ENCODE measurements at places on chromosomes 1 and 21.

- no peak for DNase-seq
Observed at GRCh38 chr1:81664341-81664740, 136.4 kb upstream of the ADGRL2 start.

DNA sequence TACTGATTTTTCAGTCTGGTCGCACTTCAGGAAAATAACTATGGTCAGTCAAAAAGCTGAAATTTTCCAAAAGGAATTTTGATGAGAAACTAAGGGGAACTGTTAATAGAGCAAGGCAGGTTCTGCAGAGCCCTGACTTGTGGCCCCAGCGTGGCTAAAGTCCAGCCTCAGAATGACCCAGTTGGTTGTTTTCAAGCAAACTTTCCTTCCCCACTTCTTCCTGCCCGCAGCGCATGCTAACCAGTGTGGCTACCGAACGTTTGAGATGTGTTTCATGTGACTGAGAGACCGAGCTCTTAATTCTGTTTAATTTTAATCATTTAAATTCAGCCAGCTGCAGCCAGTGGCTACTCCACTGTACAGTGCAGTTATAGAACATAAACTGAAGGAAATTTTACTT lies 6.2 kb upstream of the IL10RB start:
- DNase-seq, result no peak

- peak; percentile 53 for DNase-seq
Observed at GRCh38 chr1:161119092-161119903, 1.4 kb downstream of the NIT1 start.

DNA sequence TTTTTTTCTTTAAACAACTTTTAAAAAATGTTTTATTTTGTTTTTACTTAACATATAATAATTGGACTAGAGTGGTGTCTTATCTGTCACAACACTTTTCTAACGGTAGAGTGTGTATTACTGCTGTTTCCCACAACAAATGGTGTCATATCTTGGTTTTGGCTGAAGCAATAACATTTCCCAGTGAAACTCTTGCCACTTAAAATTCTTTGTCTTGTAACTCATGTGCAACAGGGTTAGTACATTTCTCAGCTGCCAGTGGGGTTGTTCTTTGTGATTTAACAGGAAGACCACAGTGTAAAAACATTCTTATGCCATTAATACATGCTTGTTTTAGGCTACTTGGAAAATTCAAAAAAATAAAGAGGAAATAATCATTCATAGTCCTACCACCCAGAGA lies 43.5 kb downstream of the ALPL start:
- DNase-seq, result no peak

DNA sequence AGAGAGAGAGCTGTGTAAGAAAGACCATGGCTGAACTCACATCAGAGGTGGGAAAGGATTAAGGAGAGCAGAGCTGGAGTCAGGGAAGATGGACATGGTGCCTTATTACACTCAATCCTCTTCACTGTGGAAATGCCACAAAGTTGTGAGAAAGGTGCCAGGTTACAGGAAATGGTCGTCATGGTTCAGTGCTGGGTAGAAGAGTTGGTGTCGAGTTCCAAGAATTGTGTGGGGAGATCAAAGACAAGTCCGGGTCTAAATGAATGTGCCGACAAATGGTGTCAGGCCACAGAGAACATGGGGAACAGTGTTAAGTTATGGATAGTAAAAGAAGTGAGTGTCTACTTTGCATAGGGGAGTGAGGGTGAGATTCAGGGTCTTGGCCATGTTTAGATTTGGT lies 40.9 kb downstream of the LAMC2 start:
- DNase-seq, result no peak

GRCh38 chr1:93770640-93771039 lies 89.0 kb upstream of the BCAR3 start:
- DNase-seq, result no peak

GRCh38 chr1:32924881-32925344 lies 23.7 kb upstream of the TMEM54 start:
- no peak for DNase-seq

GRCh38 chr1:53334781-53335180 lies 6.9 kb upstream of the LRP8 start:
- no peak for DNase-seq

- DNase-seq, result no peak
Observed at GRCh38 chr1:181033799-181034451, at the start of gene MR1. MR1 (plus strand) TSS chr1:181033983; CDS start chr1:181034008, 25 bp downstream.

- DNase-seq, result no peak
Observed at GRCh38 chr1:223298701-223299100, 65.3 kb downstream of the SUSD4 start.

- DNase-seq, result no peak
Observed at GRCh38 chr1:151372058-151372934, at the start of gene SELENBP1. SELENBP1 (minus strand) TSS chr1:151372705; CDS start chr1:151372641, 64 bp downstream.

GRCh38 chr1:23978805-23979204 lies 1.3 kb downstream of the SRSF10 start:
- DNase-seq, result no peak

DNA sequence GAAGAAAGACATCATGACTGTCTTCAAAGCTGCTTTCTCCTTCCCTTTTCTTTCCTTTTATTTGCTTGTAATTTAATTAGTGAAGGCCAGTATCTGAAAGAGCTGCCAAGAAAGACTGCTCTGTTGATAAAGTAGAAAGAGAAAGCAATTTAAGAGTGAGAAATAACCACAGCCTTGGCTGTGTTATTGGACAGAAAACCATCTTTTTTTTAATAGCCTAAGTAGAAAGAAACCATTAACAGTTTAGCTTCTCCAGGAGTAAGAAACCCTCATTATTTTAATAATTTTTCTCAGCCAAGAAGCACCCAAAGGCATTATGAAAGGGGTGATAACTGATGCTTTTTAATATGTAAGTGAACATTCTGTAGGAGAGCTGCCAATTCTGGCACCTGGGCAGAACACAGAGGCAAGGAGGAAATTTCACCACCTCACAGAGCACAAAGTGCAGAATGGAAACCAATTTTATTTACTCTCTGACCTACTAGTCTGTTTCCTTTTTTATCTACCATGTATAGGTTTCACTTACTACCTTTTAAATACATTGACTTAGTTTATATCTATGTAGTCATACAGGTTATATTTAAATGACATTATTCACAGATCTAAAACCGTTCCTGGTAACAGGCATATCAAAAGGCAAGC lies 703.2 kb downstream of the MRPL39 start:
- no peak for DNase-seq

- no peak for DNase-seq
Observed at GRCh38 chr1:171433451-171433850, 51.9 kb upstream of the PRRC2C start.

- DNase-seq, result no peak
Observed at GRCh38 chr1:94595658-94596057, 54.1 kb upstream of the F3 start.

GRCh38 chr1:161227196-161227871 lies 1.5 kb downstream of the TOMM40L start:
- DNase-seq, result peak; percentile 93

GRCh38 chr1:153577624-153578051 lies 12.0 kb upstream of the S100A2 start:
- DNase-seq, result no peak

DNA sequence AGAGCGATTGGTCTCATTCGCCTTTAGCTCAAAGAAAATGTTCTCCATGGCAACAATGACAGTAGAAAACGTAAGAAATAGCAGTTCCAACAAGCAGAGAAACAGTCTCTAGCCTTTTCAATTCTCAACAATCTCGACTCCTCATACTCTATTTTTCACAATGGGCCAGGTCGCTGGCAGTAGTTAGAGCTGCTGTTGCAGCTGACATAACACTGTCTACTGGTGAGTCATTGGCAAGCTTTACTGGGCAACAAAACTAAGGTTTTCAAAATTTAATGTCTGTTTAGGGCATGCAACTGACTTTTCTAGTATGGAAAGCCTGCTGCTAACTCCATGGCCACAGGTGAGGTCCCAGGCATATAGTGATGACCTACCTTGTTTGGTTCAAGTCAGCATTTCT lies 221.1 kb upstream of the KAZN start:
- no peak for DNase-seq

DNA sequence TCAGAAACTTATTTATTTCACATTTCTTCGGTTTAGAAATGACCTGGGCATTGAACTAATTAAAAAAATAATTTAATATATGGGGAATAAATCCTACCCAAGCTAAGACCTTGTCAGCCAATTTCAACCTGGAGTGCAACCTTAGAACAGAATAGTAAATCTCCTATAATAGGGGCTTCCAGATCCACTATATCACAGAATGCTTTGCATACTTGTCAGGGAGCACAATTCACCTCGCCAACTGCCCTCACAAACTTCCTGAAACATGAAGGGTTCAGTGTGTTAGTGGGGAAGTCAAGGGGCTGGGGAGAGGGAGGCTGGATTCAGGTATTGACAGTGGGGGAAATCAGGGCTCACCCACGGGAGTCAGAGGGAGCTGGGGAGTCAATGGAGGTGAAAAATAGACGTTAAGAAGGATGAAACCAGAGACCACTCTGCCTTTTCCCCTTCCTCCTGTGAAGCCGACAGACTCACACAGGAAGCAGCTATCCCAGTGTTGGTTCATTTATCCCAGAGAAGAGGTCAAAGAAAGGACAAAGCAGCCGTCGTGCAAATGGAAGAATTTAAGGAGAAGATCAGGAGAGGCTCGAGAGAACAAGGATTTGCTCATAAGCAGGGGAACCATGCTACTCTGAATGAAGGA lies 453.3 kb downstream of the NUF2 start:
- no peak for DNase-seq

DNA sequence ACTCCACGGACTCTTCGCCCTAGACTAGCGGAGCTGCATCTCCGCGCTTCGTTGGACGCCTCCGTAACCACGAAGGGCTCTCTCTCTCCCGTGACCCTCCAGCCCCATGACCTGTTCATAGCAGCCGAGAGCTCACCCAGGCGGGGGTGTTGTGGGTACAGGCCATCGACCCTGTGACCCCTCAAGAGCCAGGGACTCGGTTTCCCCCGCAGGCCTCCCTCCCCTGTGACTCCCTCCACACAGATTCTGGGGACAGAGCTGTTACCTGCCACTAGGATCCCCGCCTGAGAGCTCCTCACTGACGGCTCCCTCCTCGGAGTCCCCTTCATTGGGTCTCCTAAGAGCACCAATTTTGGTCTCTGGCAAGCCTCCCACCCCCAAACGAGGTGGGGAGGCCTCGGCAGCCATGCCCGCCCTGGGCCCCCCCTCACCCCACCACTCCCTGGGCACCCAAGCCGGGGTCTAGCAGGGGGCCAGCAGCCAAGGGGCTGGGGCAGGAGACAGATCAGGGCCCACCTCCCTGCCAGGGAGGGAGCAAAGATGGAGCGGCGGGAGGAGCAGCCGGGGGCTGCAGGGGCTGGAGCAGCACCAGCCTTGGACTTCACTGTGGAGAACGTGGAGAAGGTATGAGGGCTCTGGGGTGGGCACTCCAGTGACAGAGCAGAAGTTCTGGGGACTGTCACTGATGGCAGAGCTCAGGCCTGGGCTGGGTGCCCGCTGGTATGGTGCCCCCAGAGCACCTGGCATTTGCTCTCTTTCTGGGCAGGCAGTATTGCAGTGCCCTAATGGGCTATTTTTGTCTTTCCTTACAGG lies 517 bp downstream of the IPO13 start:
- no peak for DNase-seq

DNA sequence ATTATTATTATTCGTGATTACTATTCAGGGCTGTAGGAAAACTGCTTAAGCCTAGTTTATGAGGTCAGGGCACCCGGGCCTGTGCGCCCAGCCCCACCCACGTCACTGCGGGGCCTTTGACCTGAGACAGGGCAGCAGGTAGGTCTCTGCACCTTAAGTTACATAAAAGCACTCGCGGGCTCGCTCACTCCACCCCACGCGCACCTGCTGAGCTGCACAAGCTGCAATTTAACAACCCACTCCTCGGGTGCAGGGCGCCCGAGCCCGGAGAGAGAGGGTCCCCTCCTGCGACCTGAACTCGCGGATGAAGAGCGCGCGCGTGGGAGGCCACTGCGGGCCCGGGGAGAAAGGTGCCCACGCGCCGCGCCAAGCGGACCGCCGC lies 477 bp downstream of the ICMT start:
- no peak for DNase-seq

- no peak for DNase-seq
Observed at GRCh38 chr1:201282216-201282615, 1.1 kb upstream of the PKP1 start.

DNA sequence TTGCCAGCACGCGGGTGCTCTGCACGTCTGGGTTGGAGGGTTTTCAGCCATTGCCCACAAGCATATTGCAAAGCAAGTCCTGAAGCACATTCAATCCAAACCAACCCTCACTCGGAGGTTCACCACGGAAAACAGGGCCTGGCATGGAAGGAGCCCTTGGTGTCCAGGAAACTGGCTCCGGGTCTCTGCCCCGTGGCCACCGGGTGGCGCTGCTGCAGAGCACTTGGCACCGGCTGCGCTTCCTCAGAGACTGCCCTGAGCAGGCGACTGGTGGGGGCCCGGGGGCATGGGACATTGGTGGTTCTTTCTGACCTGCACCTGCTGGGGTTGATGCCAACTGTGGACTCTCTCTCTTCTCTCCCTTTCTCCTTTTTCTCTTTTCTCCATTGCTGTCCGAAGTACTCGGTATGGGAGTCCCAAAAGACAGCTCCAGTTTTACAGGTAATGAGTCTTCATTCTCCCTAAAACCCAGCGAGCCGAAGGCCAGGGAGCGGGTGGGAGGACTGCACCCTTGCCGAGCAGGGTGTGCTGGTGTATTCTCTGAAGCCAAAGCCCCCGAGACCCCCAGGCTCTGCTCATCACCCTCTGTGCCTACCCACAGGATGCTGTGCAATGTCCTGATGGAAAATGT lies 4.1 kb upstream of the KCNAB2 start:
- DNase-seq, result peak; percentile 18

DNA sequence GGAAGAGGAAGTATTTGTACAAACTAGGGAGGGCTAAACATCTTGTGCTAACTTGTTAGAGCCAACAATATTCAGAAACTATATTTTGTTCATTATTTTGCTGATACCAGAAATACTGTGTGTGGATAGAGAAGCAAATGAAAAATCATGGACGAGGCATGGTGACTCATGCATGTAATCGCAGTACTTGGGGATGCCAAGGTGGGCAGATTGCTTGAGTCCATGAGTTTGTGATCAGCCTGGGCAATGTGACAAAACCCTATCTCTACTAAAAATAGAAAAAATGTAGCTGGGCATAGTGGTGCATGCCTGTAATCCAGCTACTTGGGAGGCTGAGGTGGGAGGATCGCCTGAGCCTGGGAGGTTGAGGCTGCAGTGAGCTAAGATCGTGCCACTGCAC lies 13.4 kb downstream of the LRRC41 start:
- DNase-seq, result no peak

Data from activated CD4-positive, alpha-beta T cell treated with anti-CD3 and anti-CD28 coated beads, Interleukin-2, amount 50 U/mL, for 1 hour (primary cell).